ENCODE measurements at places on chromosomes 6 and 20.

GRCh38 chr20:57301026-57301425 lies 28.6 kb upstream of the SPO11 start:
- DNase-seq, result no peak

DNA sequence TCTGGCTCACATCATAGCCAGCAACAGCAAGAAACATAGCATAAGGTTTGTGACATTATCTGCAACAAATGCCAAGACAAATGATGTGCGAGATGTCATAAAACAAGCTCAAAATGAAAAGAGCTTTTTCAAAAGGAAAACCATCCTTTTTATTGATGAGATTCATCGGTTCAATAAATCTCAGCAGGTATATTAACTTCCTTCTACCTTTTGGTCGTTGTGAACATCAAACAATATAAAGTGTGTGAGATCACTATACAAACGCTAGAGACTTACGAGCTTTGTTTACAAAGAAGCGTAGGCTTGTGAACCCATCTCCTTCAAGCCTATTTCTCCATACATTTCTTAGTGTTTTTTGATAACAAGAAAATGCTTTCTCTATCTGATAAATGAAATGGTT lies 3.5 kb downstream of the WRNIP1 start:
- no peak for DNase-seq

DNA sequence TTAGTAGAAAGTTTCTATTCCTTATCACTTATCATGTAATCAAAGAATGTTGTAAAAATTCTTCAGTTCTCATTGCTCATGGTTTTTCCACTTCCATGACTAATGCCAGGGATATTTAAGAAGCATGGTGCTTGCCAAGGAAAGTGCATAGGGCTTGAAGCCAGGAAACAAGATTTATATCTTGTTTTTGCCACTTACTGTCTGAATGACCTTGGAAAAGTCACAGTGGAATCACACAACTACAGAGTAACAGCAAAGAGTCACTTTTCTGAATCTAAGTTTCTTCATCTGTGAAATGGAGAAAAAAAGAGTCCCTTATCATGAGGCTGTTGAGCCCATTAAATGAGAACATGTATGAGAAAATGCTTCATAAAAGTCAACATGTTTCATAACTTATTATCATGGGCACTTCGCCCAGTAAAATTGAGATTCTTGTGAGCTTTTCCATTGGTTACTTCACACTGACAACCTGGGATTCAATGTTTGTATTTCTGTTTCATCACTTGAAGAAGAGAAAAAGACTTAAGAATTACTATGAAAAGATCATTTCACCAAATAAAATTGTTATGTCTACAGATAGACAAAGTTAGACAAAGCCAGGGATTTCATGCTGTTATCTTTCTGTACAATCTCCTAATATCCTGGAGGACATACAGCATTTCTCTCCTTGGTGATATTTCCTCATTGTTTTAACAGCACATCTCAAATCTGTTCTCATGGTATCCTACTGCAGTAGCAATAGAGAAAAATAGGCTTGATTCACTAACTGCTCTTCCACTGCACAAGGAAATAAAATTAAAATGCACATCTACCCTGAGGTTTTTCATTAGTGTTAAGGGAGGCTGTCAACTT lies 7.6 kb upstream of the BMP5 start:
- no peak for DNase-seq

DNA sequence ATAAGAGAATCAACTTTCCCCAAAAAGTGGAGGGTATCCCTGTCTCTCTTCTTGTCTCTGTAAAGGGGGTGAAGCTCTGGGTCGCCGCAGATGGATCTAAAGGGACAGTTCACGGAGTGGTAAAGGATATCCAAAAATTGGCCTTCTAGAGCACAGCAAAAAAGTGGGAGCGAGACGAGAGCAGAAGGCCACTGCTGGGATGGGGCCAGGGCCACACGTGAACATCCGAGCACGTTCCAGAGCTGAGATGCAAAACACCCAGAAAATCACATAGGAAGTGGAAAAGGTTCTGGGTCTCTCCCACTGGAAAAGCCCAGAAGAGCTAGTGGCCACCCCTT lies 837 bp downstream of the TRAM2 start:
- DNase-seq, result no peak

DNA sequence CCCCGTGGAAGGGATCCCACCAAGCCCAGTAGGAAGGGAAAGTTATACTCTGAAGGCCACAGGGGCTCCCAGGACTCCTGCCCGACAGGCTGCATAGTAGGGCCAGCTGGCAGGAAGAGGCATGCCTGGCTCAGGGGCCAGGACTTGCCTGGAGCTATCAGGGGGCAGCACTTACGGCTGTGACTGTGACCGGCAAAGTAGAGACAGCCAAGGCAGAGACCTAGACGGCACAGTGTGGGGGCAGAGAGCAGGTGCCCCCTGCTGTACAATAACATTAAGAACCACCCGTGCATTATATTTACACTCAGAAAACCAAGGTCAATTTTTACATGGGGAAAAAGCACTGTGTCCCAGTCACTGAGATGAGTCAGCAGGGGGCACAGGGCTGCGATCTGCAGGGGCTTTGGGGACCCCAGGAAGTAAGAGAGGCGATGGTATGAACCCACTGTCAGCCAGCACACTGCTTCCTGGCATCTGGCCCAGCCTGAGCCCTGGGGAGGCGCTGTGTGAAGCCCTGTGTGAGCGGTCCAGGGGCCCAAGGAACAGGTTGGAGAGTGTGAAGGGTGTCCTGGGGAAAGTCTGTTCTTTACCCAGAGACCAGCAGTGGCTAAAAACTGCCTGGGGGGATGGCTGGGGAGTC lies 9.9 kb downstream of the CCDC167 start:
- DNase-seq, result peak; percentile 26

DNA sequence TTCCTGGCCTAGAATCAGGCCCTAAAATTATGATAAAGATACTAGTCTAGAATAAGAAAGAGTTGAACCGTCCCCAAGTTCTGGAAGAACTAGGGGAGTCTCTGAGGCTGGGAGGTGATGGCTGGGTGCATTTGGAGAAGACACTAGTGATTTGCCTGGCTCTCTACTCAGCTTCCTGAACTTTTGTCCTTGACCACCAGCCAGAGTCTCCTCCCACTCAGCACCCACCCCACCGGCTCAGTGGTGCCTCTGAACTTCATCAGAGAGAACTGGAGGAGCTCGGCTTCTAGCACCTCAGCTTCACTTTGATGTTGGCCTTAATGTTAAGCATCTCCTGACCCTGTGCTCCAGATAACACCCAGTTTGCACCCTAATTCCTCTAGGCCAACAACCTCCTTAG lies 73.0 kb downstream of the PERP start:
- DNase-seq, result no peak

DNA sequence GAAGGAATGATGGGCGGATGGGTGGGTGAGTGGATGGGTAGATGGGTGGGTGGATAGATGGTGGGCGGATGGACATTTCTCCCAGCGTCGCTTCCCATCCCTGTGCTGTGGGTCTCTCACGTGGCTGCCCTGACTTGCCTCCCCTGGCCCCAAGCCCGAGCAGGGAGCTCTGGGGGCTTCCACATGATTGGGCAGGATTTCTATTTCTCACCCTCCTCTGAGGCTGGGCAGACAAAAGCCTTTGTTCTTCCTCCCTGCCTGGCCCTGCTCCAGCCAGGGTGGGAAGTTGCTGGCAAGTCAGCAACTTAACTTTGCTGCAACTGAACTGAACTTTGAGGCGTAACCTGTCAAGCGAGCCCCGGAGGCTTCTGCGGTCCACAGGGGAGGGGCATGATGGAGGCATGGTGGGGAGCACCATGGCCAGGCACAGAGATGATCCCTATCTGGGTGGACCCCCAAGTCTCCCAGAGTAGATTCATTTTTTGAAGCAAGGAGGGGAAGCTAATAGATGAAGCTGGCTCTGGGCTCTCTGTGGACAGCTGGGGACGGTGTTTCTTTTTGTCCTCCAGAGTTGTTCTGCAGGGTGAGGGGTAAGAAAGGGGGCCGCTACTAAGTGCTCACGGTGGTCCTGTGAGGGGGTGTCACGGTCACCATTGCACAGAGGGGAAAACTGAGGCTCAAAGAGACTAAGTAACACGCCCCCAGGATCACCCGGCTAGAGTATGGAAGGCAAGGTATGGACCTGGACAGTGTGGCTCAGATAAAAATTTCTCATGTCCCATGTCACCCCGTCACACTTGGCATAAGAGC lies 140.1 kb downstream of the CEBPB start:
- no peak for DNase-seq

DNA sequence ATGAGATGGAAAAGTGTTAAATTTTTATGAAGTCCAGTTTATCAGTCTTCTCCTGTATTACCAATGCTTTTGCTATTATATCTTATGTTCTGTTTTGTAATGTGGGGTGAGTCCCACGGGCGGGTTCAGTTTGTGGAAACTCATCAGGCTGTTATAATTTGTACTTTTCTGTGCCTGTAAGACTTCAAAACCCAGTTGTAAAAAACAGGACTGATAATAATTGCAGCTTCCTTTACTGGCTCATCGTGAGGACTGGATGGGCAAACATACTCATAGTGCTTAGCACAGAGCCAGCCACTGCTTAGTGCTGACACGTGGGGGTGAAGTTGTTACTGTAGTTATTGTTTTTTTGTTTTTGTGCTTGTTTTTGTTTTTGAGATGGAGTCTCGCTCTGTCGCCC lies 45.6 kb downstream of the TGM2 start:
- DNase-seq, result no peak

- no peak for DNase-seq
Observed at GRCh38 chr6:67971812-67972211, 663.3 kb upstream of the ADGRB3 start.

DNA sequence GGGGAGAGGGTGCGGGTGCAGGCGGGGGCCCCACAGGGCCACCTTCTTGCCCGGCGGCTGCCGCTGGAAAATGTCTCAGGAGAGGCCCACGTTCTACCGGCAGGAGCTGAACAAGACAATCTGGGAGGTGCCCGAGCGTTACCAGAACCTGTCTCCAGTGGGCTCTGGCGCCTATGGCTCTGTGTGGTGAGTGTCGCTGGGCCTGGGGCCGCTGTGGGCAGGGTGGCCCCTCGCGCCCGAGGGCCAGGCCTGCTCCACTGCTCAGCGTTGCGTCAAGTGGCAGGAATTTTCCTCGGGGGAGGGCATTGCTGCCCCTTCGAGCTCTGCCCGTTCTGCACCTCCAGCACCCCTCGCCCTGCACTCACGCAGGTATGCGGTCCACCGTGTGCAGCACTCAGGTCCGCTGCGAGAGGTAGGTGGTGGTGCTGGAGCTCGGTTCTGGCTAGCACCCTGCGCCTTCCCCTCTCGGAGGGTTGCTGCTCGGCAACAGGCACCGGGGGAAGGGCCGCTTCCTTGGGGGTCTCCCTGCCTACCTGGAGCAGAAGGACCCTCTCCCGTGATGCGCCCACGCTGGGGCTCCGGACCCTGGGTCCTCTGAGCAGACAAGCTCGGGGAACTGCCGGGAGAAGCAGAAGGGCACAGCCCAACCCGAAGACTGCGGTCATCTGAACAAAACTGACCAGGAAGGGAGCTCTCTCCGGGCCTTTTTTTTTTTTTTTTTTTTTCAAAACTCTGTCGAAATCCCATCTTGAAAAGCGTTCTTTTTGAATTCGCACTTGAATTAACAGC lies 674 bp downstream of the MAPK14 start:
- DNase-seq, result peak; percentile 55

- no peak for DNase-seq
Observed at GRCh38 chr6:89708316-89708715, 69.8 kb upstream of the LYRM2 start.

DNA sequence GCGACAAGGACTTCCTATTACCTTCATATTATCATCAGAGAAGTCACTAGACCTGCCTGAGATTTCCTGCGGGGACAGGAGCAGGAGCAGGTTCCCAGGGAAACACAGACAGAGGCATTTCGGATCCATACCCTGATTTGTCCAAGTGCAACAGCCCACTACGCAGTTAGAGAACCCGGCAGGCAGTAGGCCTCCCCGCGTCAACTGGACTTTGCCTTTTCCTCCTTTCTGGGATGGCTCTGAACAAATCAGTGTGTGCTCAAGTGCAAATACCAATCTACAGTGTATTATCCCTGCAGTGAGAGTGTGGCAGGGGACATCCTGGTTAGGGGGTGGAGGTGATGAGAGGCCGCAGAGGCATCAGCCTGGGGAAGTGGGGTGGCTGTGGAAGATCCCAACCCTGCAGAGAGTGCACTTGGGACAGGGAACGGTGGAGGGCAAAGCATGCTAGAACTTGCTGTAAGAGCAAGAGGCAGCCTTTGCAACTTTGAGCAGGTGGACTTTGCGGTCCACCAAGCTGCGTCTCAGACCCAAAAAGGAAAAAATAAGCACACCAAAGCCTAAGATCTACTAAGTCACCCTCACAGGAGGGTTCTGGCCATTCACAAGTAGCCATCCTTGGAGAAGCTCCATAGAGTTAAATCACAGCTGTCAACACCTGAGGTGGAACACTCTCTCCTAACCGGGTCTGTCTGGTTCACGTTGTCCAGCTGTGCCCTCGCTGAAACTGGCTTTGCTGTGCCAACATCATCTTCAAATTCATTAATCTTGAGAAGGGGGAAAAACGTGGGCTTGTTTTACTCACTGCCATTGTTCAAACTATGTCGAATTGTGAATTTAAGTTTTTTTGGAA lies 159.1 kb downstream of the ZDHHC14 start:
- DNase-seq, result no peak

- DNase-seq, result no peak
Observed at GRCh38 chr6:97055743-97056142, 131.2 kb downstream of the KLHL32 start.

DNA sequence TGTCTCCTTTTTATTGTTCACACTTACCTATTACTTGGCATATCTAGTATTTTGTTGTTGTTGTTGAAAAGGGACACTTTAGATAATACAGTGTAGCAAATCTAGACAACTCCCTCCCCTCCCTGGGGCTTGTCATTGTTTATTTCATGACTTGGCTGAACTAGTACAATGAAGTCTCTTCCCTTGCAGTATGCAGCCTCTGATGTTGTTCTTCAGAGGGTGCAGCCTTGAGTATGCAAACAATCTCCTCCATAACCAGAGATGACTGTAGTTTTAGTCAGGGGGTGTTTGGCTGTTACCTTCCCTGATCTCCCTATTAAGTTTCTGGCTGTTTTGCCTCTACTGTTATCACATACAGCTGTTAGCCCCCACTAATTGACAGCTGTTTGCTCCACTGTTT lies 315.4 kb upstream of the RUNX2 start:
- DNase-seq, result no peak
